Activated CD4-positive, alpha-beta T cell treated with anti-CD3 and anti-CD28 coated beads, Interleukin-2, Interleukin-6, amounts not matched to agents 100 ng/mL and 50 ng/mL, durations not matched to agents 16 hours and 8 hours (primary cell): ENCODE measurements at places on chromosomes 16 and 17.

DNA sequence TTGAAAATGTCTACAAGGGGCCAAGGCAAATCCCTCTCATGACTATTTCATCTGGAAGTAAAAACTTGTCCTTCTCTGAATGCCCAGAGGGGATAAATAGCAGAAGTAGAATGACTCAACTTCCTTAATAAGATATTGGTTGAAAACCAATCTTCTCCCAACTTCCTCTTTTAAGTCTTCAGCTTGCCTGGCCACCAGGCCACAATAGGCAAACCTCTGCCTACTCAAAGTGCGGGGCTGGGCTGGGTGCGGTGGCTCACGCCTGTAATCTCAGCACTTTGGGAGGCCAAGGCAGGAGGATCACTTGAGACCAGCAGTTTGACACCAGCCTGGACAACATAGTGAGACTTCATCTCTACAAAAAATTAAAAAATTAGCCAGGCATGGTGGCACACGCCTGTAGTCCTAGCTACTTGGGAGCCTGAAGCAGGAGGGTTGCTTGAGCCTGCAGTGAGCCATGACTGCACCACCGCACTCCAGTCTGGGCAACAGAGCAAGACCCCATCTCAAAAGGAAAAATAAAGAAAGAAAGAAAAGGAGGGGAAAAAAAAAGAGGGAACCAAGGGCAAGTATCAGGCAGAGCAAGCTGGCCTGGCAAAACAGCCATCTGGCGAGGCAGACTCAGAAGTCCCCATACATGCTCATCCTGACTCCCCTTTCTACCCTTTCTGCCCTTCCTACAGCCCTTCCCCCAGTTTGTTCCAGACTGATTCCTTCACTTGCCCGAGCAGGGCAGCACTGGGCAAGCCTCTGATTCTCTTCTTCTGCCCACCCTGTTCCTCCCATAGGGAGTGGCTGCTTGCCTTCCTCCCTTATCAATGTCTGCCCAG lies 20.6 kb downstream of the MAP3K14 start:
- DNase-seq, result no peak

GRCh38 chr16:76007645-76008044 lies 269.6 kb upstream of the CNTNAP4 start:
- no peak for DNase-seq

GRCh38 chr16:3952737-3953131 lies 72.2 kb upstream of the CREBBP start:
- DNase-seq, result no peak

GRCh38 chr16:2468725-2469398 lies 2.2 kb upstream of the NTN3 start:
- DNase-seq, result no peak

DNA sequence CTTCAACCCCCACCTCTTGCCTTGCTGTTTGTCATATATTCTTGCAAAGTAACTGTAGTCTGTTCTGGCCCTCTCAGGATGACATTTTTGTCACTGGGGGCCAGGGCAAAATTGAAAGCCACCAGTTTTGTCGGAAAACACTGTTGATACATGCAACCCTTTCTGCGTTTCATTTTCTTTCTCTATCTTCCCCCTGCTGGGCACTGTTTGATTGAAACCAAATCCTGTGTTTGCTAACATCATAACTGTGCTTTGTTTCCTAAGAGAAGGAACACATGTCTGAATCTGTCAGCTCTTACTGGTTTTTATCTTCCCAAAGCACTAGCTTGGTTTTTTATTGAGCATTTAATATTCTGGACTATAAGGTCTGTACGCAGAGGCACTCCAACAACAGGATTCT lies 11.7 kb upstream of the CPPED1 start:
- DNase-seq, result no peak

DNA sequence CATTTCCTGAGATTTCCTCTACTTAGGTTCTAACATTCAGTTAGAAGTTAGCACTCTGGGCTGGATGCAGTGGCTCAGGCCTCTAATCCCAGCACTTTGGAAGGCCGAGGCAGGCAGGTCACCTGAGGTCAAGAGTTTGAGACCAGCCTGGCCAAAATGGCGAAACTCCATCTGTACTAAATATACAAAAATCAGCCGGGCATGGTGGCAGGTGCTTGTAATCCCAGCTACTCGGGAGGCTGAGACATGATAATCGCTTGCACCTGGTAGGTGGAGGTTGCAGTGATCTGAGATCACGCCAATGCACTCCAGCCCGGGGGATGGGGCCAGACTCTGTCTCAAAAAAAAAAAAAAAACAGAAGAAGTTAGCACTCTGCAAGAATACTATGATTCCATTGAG lies 1430.9 kb downstream of the CDH11 start:
- no peak for DNase-seq

- no peak for DNase-seq
These were observed 62.5 kb downstream of the FTO start for GRCh38 chr16:53766304-53767016.

DNA sequence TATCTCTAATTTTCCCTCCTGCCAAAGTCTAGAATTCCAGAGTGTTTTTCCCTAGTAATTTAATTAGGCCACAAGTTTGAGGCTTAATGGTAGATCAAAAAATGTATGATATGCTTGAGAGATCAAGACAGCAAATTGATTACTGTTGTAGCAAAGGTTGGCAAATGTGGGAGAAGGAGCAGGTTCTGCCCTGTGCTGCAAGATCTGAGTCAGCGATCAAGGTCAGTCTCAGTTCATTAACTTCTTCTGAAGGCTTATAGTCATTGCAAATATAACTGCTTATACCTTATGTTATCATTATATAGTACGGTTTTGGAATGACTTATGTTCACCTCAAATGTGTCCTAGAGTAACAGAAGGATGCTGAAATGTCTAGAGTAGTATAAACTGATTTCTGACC lies 231.1 kb upstream of the TBX2 start:
- DNase-seq, result peak; percentile 24

GRCh38 chr17:63641692-63642448 lies 19.7 kb downstream of the MAP3K3 start:
- no peak for DNase-seq

- no peak for DNase-seq
These were observed 5.2 kb upstream of the CDC42EP4 start for GRCh38 chr17:73316919-73317505.

DNA sequence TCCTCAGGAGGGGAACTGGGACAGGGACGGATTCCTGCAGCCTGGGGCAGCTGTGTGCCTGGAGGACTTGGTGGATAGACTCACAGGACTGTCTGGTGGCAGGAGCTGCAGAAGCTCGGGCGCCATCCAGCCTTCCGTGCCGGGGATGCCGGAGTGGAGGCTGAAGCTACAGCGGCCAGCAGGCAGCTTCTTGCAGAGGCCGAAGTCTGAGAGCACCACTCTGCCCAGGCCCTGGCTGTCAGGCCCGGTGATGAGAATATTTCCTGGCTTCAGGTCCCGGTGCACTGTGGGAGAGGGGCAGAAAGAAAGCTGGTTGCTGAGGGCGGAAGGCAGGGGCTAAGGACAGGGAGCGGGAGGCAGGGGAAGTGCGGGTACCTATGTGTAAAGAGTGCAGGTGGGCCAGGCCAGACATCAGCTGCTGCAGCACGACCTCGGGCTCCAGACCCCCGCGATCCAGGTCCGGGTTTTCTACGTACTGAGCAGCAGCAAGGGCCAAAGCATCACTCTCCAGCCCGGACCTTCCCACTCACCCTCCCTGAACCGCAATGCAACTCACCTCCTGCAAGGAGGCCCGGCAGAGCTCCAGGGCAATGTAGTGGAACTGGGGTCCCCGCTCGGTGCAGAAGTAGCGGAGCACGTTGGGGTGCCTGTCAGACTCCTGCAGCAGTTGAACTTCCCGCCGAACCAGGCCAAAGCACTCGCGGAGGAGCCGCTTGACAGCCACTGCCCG lies 16.1 kb downstream of the PLK1 start:
- DNase-seq, result no peak

GRCh38 chr17:31568539-31568938 lies 177.1 kb downstream of the RAB11FIP4 start:
- no peak for DNase-seq

DNA sequence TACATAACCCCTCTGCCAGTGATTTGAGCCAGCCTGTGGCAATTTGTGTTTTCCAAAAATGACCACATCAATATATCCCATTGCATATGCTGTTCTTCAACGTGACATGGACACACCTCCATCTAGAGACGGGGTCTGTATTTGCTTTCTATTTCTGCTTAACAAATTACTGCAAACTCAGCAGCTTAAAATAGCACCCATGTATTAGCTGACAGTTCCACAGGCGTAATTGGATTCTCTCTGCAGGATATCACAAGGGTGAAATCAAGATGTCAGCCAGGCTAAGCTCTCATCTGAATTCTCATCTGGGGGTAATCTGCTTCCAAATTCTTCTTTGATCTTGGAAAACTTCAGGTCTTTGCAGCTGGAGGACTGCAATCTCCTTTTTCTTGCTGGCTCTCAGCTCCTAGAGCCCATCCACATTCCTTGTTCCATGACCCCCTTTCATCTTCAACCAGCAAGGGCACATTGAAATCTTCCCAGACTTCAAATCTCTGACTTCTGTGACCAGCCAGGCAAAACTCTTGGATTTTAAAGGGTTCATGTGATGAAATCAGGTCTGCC lies 8.2 kb downstream of the KRT9 start:
- DNase-seq, result no peak

GRCh38 chr17:74480290-74480689 lies 13.9 kb downstream of the CD300A start:
- DNase-seq, result no peak

GRCh38 chr17:50206604-50207293 lies 5.3 kb upstream of the COL1A1 start:
- no peak for DNase-seq

GRCh38 chr16:85729452-85730185 lies 21.3 kb downstream of the C16orf74 start:
- DNase-seq, result no peak

GRCh38 chr17:77824102-77824779 lies 134.3 kb upstream of the TNRC6C start:
- DNase-seq, result no peak

GRCh38 chr17:27506348-27507218 lies 50.3 kb downstream of the KSR1 start:
- no peak for DNase-seq

- no peak for DNase-seq
These were observed 11.0 kb downstream of the RNF135 start for GRCh38 chr17:30981531-30982519.

GRCh38 chr16:1973461-1974156 lies 1.8 kb downstream of the TBL3 start:
- DNase-seq, result no peak

DNA sequence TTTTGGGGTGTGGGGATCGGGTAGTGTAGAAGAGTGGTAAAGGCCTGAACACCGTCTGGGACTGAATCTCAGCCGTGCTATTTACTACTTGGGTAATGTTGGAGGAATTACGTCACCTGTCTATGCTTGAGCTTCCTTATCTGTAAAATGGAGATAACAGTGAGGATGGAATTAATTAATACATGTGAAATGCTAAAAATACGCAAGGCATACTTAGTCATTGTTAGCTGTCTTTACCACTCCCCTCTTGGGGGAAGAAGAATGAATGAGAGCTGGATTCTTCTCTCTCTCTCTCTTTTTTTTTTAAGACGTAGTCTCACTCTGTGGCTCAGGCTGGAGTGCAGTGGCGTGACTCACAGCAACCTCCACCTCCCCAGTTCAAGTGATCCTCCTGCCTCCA lies 41.1 kb upstream of the TANGO6 start:
- no peak for DNase-seq

DNA sequence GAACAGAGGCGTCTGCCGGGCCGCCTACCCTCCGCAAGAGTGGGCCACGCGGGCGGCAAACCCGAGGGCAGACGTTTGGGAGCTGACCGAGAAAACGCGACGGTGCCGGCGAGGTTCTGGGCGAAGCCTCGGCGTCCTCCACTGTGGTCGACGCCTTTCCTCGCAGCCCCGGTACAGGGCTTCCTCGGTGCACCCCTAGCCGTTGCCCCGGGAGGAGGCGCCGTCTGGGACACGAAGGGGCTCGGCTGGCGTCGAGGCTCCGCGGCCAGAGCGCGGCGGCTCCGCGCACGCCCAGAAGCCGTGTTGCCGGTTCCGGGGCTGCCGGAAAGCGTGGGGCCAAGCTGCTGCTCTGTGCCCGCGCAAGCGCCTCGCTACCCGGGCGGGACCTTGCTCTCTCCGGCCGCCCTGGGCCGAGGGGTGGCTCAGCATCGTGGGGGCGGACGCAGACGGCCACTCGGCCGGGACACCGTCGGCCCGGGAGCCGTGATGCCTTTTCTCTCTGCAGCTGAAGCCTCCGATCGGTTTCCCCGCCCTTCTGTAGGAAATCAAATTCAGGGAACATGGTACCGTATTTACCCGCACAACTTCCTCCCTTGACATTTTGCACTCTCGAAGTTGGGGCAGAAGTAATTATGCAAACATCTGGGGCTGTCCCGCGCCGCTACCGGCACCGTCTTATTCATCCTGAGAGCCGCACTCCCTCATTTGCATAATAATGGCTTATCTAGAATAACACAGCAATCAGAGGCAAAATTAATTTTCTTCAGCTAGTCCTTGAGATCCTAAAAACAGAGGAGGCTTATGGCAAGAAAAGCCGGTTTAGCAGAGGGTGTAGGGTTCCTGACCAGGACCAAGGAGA lies 7.3 kb upstream of the CBX8 start:
- peak; percentile 87 for DNase-seq

DNA sequence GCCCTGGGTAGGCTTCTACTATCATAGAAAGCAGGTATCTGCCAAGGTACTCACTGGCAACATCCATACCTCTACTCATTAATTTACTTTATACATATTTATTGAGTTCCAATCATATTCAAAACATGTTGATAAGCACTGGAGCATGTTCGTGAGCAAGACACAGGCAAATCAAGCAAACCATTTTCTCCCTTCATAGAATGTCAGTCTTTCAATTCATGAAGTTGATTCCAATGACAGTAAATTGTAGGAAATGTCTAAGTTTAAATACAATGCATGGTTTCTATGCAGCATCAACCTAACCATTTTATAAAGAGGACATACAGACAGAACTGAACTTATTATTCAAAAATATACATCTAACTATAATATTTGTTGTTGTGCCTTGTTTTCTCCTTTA lies 978.6 kb downstream of the CDH8 start:
- no peak for DNase-seq

GRCh38 chr16:56520251-56520577 lies 390 bp upstream of the BBS2 start:
- no peak for DNase-seq

GRCh38 chr17:56595831-56596690 lies 2.6 kb downstream of the NOG start:
- DNase-seq, result no peak

- no peak for DNase-seq
These were observed 106.8 kb downstream of the DNAH9 start for GRCh38 chr17:11705111-11705510.

GRCh38 chr16:68287276-68288251 lies 23.2 kb downstream of the SLC7A6OS start:
- DNase-seq, result peak; percentile 56

- no peak for DNase-seq
These were observed 76.8 kb downstream of the PLXDC1 start for GRCh38 chr17:39074676-39075075.

GRCh38 chr17:79422236-79422635 lies 188.6 kb downstream of the RBFOX3 start:
- DNase-seq, result no peak
